ENCODE measurements at places on chromosomes 12 and 14.

DNA sequence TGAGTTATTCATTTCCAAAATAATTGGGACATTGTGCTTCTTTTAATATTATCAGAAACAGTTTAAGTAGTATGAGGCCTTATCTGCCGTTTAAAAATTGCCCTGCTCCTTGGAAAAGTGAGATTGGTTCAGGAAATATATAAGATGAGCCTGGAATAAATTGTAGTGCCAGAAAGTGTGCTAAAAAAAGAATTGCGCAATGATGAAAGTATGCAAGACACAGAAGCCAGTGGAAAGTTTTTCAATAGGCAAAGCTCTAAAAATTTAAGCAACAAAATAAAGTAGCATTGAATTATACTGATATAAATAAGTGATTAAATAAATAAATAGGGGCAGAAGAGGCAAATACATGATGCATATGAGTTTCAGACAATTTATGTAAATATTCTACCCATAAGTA, 834.9 kb downstream of the BCL11B start:
- DNase-seq: no peak

DNA sequence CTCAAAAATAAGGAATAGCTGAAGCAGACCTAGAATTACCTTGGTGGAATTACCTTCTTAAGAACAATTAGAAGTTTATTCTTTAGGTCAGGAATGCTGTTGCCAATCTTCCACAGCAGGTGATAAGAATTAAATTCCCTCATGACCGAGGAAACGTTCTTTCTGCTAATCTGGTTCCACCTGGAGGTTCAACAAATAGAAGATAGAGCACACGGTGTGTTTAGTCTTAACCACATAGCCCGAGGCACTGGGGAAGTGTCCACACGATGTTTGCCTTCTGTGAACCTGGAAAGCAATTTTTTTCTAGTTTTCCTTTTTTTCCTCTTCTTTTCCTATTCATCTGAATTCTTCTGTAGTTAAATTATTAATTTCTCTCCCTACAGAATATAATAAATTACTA, 906.9 kb downstream of the NRXN3 start:
- no peak for DNase-seq

DNA sequence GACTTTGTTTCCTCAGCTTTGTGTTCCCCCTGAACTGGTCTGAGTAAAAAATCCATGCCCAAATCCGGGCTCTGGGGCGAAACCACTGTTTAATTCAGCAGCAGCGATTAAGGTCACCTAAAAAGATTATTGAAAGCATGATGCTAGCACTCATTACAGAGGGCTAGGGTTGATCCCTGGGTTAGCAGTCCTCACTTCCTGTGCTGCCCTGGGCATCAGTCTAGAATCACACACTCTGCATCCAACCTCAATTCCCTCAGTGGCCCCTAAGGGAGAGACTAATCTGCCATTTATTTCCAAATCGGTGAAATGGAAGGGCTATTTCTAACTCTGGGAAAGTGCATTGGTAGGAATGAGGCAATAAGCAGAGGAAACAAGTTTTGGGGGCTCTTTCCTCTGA, 107.2 kb downstream of the BTG1 start:
- no peak for DNase-seq

DNA sequence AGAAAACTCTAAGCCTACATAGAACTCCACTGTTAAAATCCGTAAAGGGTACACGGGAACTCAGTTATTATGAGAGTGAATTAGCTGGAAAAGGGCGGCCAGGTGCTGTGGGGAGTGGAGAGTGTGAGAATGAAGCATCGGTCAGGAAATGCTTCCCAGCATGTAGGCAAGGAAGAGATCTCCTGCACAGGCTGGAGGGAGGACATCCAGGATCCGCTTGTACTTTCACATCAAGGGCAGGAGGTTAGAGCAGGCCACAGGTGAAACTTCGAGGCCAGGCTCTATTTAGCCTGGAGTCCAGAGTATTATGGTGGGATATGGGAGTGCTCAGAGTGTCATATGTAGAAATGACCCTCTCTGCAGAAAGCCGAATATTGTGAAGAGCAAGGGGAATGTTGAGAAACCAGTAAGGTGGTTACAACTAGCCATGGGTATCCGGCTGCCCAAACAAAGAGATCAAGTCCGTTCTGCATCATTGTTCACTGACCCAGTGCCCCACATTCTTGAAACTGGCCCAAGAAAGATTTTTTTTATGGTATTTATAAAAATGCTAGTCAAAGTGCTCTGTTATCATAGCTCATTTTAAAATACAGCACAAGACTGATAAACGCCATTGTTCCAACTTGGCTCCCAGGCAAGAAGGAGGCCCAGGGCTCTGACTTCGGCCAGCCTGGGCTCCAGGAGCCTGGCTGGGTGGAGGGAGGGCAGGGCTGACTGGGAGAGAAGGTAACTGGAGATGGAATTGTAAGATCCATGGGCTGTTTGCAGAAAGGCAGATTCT, 79.4 kb upstream of the HIF1A start:
- no peak for DNase-seq

- DNase-seq: no peak
Measured at GRCh38 chr12:51687614-51688013, 96.6 kb downstream of the SCN8A start.

DNA sequence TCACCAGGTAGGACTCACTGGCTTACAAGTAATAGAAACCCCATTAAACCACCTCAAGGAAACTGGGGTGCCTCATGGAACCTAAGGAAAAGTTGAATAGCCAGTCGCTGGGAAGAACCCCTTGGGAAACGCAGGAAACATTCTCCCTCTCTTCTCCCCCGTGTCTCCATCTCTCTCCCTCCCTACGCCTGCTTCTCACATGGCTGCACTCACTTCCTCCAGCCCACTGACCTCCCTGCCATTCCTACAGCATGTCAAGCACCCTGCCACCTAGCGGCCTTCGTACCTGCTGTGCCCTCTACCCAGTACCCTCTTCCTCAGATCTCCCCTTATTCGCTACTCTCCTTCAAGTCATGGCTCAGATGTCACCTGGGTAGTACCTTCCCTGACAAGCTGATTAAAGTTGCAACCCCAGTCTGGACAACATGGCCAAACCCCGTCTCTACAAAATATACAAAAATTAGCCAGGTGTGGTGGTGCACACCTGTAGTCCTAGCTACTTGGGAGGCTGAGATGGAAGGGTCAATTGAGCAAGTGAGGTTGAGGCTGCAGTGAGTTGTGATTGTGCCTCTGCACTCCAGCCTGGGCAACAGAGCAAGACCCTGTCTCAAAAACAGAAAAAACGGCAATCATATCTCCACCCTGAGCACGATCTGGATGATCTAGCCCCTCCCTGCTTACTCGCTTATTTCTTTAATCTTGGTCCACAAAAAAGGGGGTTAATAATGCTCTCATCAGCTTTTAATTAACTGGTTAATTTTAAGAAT, 6.4 kb upstream of the DTX1 start:
- no peak for DNase-seq

DNA sequence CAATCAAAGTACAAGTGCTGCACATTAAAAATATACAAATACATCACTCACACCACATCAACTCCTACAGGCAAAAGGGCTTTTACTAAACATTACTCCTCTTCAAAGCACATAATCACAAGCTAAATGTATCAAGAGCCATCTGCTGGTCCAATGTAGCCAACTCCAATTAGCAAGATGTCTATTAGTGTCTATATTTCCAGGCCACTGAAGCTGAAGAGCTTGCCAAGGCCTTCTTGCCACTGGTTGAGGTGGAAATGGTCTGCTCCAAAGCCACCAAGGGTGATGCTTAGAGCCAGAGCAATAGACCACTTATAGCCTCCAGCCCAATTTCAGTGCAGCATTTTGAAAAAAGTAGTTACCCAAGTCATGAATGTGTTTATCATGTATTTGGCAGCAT, 54.4 kb downstream of the RASSF9 start:
- peak; percentile 49 for DNase-seq

GRCh38 chr14:22526218-22526617, 62.8 kb downstream of the DAD1 start:
- no peak for DNase-seq

GRCh38 chr14:104290756-104291122, 152.4 kb downstream of the KIF26A start:
- DNase-seq: no peak

- no peak for DNase-seq
Measured at GRCh38 chr14:100430571-100430970, 107.4 kb downstream of the SLC25A47 start.

DNA sequence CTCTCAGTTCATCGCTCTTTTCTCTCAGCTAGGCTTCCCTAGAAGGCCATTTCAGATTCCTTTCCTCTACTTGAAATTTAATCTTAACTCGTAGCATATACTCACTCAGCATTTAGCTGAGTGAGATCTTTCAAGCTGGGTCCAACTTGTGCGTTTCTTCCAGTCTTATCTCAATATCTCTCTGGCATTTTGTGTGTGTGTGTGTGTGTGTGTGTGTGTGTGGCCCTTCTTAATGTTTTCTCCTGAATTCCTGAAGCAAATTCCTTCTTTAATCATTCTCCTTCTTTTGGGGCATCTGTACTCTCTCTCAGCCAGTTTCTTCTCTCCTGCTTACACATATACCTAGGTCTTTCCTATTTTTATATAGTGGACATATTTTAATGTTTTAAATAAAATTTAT, 129.1 kb downstream of the KITLG start:
- DNase-seq: no peak

DNA sequence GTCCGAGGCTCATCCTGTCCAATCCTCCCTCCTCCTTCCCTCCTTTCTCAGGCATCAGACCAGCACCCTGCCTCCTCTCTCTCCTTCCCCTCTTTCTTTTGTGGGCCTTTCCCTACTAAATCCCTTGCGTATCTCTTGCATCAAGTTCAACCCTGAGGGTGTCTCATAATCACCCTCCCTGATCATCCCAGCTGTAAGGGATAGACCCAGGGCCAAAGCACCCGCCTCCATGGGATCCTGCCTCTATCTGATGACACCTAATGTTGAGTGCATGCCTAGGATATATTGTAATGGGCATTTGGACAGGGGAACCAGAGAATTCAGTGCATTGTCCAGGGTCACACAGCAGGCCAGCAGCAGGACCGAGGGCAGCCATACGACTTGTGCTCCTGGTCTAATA, 84.9 kb downstream of the PHETA1 start:
- DNase-seq: no peak

- DNase-seq: no peak
Measured at GRCh38 chr14:96574171-96574632, 72.0 kb downstream of the PAPOLA start.

- DNase-seq: no peak
Measured at GRCh38 chr12:12939888-12940287, 12.1 kb downstream of the GPRC5D start.

GRCh38 chr12:47834199-47834903, 14.6 kb upstream of the HDAC7 start:
- DNase-seq: no peak

- peak; percentile 71 for DNase-seq
Measured at GRCh38 chr14:84403585-84403984, 1126.4 kb upstream of the FLRT2 start.

DNA sequence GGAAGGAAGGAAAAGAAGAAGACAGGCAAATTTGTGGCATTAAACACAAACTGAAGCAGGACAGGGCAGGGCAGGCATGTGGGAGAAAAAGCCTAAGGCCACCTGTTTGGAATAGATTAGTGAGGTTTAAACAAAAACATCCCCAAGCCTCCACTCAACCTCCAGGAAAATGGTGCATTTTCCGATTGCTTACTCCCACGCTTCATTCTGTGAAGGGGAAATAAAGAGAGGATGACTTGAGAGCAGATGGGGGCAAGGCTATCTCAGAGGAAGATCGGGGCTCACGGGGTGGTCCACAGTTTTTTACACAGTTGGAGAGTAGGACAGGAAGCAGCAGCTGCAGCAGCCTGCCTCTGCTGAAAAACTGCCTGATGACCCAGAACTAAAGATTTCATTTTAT, 250.9 kb downstream of the DUSP6 start:
- no peak for DNase-seq

DNA sequence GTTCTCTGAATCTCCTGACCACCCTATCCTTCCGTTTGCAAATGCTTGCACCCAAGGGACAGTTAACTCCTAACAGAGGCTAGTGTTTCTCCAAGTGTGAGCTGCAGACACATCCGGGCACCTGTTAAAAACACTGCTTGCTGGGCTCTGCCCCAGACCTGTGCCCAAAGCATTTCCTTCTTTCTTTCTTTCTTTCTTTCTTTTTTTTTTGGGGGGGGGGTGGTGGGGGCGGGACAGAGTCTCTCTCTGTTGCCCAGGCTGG, 42.5 kb downstream of the SPRING1 start:
- DNase-seq: no peak

- no peak for DNase-seq
Measured at GRCh38 chr14:103393676-103394626, 8.7 kb downstream of the MARK3 start.

GRCh38 chr12:64699504-64700115, 59.6 kb downstream of the GNS start:
- no peak for DNase-seq

- no peak for DNase-seq
Measured at GRCh38 chr12:13307143-13307816, 110.8 kb downstream of the EMP1 start.

DNA sequence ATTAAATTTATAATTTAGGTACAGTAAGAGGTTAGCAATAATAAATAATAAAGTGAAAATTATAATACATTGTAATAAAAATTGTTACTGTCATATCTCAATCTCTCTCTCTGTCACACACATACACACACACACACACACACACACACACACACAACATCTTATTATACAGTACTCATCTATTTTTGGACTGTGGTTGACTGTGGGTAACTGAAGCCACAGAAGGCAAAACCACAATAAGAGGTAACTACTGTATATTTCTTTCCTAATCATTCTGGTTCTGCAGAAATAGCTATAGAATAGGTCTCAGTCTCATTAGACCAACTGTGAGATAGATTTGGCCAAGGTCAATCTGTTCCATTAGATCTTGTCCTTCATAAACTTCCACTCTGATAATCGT, 33.1 kb upstream of the PTPRO start:
- DNase-seq: no peak

GRCh38 chr14:32468955-32469354, 139.9 kb downstream of the AKAP6 start:
- DNase-seq: no peak

DNA sequence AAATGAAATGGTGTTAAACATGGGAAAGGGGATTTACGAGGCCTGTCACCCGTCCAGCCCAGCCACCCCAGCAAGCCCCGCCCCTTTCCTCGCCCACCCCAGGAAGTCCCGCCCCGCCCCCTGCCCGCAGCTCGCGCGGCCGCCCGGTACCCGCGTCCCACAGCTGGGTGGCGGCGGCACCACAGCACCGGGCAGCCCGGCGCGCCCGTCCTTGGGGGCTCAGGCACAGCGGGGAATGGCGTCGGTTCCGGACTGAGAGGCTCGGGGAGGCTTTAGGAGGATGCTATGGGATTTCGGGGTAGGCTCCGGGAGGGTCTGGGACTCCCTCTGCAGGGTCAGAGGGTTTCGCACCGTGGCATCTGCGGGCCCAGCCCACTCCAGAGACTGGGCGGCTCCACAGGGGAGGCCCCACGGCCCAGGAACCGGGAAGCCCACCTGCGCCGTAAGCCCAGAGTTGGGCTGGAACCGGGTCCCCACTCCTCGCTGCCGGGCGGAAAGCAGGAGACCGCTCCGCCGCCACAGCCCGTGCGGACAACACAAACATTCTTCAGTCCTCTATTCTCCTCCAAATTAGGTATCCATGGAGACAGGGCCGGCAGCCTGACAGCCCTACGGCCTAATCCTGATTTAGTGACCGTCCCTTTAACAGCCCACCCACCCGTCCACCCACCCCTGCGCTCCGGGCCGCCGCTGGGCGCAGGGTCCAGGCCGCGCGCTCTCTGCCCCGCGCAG, 1.4 kb downstream of the FIGNL2 start:
- no peak for DNase-seq

GRCh38 chr14:92421751-92422150, 91.8 kb upstream of the RIN3 start:
- DNase-seq: no peak
